GM23248 (cell line): ENCODE measurements at places on chromosomes 2 and 18.

- no peak for DNase-seq
Observed at GRCh38 chr2:152372438-152372984, 37.5 kb downstream of the FMNL2 start.

- DNase-seq, result no peak
Observed at GRCh38 chr18:73948497-73948896, 199.1 kb downstream of the FBXO15 start.

DNA sequence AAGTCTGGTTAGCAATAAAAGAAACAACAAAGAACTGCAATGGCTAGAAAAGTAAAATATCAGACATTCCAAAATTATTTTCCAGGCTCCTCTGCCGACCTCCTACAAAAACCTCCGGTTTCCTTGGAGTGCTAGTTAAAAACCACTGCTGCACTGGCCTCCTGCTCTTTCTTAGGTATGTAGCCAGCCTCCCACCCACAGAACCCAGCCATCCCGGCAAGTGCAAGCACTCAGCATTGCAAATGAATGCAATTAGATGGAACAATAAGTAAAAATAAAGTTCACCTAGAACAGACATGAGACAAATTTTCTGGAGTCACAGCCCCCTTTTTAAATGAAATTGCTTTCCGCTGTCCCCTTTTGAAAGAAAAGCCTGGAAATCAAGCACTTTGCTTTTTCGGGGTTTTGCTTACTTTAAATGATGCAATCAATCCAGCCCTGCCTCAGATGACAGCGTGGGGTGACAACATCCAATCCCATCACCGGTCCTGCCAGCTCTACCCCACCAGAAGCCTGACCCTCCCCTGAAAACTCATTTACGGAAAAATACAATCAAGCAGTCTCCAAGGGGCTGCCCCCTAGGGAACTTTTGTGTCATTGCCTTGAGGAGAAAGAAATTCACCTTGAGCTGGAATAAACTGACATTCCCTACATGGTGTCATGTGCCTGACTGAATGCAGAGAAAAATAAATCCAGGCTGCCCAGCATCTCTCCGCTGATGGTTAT, 199.8 kb downstream of the EPHA4 start:
- DNase-seq, result peak; percentile 44

GRCh38 chr2:80185091-80185490, 119.5 kb downstream of the LRRTM1 start:
- no peak for DNase-seq

DNA sequence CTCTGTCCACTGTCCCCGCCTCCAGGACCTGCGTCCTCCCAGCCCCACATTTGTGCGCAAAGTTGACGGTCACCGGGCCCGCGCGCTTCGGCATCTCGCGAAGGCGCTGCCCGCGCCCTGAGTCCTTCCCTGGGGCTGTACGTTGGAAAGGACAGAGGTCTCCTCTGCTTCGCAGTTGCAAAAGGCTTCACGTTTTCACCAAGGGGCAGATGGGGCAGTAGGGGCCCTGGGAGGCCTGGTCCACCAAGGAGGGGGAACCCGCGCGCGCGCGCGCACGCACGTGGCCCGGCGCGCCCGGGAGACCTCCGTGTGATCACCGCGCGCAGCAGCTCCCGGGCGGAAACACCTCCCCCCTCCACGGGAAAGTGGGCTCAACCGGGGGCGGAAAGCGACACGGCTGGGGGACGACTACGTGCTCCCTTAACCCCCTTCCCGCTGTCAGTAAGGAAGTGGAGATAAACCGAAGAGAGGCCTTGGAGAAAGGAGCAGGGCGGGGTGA, 21.9 kb downstream of the TEX44 start:
- no peak for DNase-seq

DNA sequence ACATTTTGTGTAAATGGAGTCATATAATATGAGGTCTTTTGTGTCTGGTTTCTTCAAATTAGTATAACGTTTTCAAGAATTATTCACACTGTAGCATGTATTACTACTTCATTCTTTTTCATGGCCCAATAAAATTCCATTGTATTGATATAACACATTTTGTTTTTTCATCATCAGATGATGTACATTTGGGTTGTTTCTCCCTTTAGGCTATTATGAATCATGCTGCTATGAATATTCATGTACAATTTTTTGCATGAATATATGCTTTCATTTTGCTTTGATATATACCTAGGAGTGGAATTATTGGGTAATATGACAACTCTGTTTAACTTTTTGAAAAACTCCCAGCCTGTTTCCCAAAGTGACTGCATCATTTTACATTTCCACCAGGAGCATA, 220.2 kb downstream of the NR4A2 start:
- DNase-seq, result no peak

DNA sequence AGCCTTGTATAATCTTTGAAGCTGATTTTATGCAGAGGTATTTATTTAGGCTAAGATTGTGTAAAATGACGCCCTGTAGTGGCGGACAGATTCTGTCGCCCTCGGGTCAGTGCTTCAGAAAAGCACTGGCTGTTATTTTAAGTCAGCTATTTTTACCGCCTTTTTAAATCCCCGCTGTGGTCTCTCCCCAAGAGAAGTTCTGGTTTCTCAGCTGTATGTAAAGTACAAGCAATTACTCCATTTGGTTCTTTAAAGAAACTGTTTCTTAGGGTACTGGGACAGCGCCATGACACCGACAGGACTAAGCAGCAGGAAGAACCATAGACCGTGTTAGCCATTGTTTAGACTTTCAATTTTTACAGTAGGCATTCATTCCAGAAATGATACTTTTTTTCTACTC, 65.0 kb downstream of the UGGT1 start:
- DNase-seq, result no peak

DNA sequence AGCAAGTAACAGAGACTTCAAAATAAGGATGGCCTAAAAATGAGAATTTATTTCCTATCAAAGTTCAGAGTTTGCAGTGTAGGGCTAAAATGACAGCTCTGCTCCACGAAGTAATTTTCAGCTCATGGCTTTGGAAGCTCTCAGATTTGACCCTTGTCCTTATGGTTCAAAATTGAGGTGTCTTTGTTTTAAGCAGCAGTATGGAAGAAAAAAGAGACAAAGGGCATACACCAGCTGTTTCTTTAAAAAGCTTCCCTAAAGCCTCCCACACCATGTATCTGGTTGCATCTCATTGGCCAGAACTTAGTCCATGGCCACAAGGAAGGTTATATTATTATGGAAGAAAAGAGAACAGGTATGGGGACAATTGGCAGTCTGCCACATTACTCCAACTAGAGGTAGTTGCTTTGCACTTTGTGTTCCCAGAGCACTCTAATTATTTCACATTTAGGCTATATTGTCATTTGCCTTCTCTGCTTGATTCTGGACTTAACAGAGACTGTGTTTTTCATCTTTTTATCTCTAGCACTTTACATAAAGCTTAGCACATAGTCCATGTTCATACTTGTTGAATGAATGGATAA, 180.4 kb downstream of the MCFD2 start:
- DNase-seq, result no peak

DNA sequence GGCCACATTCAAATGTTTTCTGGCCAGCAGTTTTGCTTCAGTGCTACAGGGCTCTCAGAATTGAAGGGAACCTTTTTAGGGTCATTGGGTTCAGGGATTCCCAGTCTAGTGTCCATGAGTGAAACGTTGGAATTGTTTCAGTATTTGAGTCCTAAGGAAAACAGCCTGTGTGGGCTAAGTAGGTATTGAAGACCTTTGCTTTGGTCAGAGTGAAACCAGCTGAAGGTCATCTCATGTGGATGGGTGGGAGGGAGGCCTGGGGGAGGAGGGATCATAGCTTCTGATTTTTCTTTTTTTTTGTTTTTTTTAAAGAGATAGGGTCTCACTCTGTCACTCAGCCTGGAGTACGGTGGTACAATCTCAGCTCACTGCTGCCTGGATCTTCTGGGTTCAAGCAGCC, 20.2 kb downstream of the B3GNT2 start:
- peak; percentile 20 for DNase-seq

DNA sequence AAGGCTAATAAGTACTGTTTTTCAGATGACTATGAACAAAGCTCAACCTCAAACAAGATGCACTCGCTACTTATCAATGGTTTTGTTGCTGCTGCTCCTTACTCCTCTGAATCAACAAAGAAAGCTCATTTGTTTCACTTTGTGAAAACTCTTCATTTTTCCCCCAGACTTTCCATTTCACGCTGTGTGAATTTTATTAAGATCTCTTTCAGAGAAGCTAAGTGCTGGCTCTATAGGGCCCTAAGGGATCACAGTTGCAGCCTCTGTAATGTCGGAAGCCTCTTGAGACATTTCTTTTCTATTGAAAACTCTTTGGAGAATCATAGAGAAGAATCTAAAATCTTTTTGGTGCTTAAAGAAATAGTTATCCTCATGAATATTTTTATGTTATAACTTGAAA, 209.8 kb downstream of the CD226 start:
- no peak for DNase-seq

- DNase-seq, result no peak
Observed at GRCh38 chr18:36191286-36191685, 4.0 kb downstream of the MOCOS start.

GRCh38 chr2:216538538-216538937, 39.9 kb downstream of the RPL37A start:
- no peak for DNase-seq

GRCh38 chr2:65706411-65706810, 274.0 kb upstream of the SPRED2 start:
- DNase-seq, result no peak

DNA sequence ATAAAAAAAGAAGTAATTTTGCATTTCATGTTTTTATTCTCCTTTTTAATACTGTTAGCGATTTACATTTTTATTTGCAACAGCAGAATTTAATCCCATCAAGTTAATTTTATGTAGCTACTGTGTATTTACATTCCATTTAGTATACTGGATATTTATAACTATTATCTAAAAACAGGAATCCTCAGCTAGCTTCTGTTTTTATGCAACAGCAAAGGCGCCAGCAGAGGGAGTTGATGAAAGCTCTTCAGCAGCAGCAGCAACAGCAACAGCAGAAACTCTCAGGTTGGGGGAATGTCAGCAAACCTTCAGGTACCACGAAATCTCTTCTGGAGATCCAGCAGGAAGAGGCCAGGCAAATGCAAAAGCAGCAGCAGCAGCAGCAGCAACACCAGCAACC, 26.2 kb upstream of the SNORC start:
- DNase-seq, result no peak

DNA sequence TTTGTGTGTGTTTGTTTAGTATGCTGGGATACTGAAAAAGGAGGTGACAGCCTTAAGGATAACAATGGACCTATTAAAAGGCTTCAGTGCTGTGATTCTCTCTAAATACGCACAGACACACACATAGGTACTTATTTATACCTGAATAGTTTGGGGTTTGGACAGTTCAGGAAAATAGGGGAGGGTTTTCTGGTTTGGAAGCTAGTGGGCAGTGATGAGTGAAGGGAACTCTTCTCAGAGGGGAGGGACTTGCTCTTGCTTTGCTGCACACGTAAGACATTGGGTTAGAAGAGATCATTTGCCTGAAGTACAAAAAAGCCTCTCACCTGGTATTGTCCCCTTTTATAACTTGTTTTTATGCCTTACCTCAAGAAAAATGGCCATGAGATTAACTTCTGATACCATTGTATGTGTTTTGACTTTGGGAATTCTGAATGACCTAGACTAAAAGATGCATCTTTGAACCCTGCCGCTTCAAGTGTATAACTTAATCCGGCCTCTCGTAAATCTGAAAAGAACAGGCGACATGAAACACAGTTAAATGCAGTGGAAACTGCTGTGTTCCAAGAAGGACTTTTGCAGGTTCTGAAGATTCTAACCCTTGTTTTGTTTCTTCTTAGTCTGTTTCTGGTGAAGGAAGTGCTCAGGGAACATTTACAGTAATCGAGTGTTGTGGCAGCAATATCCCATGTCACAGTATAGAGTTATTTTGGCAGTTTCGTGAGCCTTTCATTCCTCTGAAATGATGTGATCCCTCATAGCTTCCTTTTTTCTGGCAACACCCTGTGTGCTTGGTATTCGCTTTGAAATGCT, 2.5 kb downstream of the CRIM1 start:
- peak; percentile 86 for DNase-seq

DNA sequence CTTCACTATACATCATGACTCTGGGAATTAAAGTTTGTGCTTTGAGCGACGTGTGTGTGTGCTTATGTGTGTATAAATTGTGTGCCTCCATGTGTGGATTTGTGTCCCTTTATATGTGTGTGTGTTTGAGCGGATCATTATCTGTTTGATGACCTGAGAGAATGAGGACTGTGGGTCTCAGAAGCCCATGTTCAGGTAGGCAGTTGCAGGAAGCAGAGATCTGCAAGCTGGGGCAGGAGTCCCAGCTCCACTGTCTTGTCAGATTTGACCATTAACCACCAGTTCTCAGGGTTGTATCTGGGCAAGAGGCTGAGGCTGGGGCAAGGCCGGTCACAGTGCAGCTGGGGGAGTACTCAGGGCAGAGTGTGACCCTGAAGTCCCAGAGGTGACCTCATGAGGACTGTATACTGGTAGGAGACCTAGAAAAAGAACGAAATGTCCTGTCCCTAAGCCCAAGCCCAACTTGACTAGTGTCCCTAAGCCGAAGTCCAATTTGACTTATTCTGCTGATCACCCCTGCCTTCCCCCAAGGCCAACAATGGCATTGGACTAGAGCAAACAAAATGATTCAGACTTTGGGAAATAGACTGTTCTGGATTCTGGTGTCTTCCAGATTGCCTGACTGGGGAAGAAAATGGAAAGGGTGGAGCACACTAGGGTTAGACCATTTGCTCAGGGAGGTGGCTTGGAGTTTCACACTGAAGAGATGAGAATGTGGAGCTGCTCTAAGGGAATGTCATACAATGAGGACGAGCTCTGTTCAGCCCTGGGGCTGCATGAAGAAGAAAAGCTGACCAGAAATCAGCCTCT, 28.1 kb downstream of the RHOB start:
- DNase-seq, result no peak

GRCh38 chr2:195899226-195899625, 169.4 kb downstream of the DNAH7 start:
- DNase-seq, result peak; percentile 31

- DNase-seq, result no peak
Observed at GRCh38 chr2:128792476-128793054, 473.9 kb upstream of the HS6ST1 start.

DNA sequence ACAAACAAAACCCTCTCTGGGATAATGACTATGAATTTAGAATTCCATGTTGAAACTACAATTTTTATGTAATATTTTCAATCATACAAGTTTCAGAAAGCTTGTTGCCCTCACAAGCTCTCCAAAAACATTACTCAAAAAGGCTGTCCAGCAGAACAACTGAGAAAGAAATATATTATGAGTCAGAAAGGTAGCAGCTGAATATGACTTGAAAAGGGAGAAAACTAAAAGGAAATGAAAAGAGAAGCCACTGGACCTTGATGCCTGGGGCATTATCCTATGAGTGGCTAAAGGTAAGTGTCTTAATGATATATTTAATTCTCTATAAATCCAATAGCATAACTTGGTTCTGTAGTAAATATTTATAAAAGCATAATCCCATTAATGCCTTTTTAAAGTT, 61.8 kb downstream of the NXPH2 start:
- no peak for DNase-seq

DNA sequence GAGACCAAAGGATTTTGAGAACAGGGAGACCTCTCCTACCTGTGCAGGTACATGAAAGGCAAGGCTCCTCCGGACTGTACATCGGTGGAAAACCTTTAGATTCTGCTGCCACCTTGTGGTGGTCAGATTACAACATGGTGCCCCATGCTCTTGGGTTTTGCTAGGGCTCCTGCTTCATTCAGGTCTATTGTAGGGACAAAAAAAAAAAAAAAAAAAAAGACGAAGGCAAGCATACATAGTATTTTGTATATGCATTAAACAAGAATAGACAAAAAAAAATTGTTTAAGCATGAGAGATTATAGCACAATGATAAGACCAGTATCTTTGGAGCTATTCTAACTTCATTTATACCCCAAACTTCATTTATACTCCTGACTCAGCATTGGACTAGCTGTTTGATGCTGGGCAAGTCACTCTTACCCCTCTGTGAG, 27.4 kb upstream of the SPR start:
- peak; percentile 67 for DNase-seq
